Stimulated activated CD4-positive, alpha-beta T cell treated with anti-CD3 and anti-CD28 coated beads, Interleukin-1b, Interleukin-23, amount 100 ng/mL, for 4 hours (primary cell): ENCODE measurements at places on chromosomes 6 and 20.

GRCh38 chr6:46921059-46921458 lies 679 bp downstream of the ADGRF5 start:
- DNase-seq: no peak

- no peak for DNase-seq
Measured at GRCh38 chr20:5882166-5882565, 68.2 kb downstream of the TRMT6 start.

DNA sequence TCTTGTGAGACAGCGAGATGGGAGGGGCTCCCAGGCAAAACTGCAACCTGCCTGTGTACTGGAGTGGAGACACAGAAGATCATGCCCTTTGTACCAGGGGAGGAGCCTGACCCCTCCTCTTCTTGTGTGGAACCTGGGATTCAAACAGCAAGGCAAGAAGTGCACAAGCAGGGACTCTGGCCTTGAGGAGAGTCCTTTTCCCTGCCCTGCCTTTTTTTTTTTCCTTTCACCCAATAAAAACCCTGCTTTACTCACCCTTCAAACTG lies 251.8 kb upstream of the OPRM1 start:
- DNase-seq: no peak

GRCh38 chr6:79605968-79606764 lies 25.0 kb upstream of the SH3BGRL2 start:
- no peak for DNase-seq

DNA sequence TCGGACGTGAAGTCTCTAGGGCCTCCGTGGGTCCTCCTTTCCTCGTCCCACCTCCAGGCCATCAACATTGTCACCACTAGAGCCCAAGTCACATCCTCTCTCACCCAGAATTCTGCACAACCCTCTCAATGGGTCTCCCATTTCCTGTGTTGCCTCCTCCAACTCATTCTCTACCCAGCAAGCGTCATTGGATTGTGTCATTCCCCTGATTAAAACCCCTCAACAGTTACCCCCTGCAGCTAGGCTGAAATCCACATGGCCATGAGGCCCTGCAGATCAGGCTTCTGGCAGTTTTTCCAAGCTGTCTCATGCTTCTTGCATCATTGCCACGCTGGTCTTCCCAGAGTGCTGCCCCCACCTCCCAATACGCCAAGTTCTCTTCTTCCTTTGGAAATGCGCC lies 12.9 kb upstream of the FAM210B start:
- no peak for DNase-seq

GRCh38 chr20:13526551-13526950 lies 112.2 kb downstream of the TASP1 start:
- no peak for DNase-seq

DNA sequence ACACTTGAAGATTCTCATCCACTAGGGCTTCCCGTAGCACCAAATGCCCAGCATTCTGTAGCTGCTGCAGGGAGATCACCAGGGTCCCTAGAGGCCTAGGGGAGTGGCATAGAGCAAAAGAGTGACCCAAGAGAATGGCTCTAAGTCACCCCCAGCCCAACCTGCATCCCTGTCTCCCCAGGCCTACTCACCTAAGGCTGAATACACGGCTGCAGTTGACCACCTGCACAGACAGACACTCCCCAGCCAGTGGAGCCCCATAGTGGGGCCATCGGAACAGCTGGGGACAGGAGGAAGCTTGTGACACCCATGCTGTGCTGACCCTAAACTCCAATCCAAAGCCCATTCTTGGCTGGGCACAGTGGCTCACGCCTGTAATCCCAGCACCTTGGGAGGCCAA lies 9.5 kb upstream of the SPAG4 start:
- no peak for DNase-seq

GRCh38 chr6:47736083-47736700 lies 37.8 kb downstream of the ADGRF4 start:
- no peak for DNase-seq

DNA sequence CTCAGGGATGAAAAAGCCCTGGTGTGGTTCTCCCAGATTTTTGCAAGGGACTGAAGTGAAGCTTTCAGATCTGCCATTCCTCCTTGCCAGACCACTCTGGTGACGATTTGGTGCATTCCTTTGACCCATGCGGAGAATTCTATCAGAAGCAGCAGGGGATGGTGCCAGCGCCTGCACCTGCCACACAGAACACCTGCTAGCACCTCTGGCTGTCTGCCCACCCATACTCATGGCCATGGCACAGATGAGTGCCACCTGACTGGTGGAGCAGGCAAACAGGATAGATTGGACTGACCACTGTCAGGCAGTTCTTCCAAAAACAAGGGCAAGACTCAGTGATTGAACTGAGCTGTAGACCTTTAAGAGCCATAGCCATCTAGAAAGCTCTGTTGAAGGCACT lies 107.1 kb downstream of the CDYL start:
- DNase-seq: no peak

DNA sequence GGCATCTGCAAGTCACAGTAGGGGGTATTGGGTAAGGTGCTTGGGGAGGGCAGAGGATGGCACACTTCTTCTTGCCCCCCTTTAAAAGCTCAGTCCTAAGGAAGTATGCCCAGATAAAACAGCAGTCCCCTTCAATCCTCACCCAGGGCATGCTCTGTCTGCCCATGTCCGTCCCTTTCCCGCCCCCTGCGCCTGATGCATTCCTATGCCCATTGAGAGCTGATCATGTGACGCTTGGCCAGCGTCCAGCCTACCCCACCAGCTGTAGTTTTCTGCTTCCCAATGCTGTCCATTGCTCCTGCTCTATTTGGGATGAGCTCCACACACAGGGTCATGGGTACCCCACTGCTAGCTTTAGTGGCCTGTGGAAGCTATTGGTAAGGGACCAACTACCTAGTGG lies 8.3 kb downstream of the SIGLEC1 start:
- no peak for DNase-seq

DNA sequence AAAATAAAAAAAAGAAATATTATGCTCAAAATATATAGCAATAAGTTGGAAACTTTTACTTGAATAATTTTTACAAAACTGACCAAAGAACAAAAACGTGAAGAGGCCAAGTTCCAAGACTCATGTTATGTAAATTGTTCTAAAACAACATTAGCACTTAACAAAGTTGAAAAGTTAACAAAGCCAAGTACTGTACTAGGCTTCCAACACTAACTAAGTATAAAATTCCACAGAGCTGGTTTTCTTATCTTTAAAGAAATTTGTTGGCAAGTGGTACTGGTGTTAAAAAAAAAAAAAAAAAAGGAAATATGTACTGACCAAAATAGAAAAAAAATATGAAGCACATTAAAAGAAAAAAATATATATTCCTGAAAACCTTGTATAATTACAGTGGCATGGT lies 127.8 kb downstream of the SLC16A10 start:
- no peak for DNase-seq

DNA sequence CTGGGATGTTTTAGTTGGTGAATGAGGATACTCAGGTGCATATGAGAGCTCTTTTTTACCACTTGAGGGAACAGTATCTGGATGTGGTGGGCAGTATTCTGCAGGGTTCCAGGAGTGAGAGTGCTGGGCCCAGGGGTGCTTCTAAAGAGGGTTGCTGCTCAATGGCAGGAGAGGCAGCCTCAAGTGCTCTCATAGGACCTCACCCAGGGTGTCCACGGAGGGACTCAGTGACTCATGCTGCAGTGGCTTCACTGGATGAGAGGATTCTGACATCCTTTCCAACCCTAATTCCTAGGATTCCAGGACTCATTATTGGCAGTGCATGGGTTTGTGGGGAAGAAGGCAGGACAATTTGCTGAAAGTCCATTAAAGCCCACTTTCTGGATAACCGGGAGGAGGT lies 176.6 kb upstream of the FERMT1 start:
- no peak for DNase-seq

DNA sequence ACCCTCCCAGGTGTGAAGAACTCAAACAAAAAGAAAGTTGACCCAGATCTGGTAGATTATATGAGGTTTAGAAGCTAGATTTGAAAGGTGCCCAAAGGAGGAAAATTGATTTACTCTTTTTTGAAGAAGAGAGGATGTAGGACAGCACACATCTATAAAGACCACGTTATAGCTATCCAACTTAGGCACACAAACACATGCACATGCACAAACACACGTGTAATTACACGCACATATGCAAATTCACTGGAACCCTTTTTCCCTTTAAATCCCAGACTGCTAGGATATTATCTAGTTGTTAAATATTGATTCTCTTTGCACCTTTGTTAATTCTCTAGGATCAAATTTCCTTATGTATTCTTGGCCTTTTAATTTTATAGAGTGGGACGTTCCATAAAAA lies 272.8 kb upstream of the TBX18 start:
- no peak for DNase-seq

DNA sequence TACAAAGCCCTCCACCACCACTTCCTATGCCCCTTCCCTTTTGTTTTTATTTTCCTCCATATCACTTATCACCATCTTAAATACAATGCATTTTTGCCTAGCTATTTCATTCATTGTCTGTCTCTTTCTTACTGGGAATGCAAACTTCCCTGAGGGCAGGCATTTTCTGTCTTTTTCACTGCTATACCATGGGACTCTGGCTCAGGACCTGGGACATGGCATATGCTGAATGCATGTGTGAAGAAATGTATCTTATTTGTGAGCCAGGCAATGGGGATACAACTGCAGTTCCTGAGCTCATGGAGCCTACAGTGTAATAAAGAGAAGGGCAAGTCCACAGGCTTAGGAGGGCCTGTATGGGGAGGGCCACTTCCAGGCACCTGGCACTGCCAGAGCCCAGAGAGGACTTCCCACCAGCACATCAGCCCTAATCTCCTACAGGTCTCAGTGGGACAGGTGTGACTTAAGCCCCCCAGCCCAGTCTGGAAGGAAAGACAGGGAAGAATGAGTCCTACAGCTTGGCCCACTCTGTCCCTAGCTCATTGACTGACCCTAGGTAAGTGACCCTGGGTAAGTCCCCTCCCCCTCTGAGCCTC lies 43.2 kb downstream of the TFEB start:
- no peak for DNase-seq

DNA sequence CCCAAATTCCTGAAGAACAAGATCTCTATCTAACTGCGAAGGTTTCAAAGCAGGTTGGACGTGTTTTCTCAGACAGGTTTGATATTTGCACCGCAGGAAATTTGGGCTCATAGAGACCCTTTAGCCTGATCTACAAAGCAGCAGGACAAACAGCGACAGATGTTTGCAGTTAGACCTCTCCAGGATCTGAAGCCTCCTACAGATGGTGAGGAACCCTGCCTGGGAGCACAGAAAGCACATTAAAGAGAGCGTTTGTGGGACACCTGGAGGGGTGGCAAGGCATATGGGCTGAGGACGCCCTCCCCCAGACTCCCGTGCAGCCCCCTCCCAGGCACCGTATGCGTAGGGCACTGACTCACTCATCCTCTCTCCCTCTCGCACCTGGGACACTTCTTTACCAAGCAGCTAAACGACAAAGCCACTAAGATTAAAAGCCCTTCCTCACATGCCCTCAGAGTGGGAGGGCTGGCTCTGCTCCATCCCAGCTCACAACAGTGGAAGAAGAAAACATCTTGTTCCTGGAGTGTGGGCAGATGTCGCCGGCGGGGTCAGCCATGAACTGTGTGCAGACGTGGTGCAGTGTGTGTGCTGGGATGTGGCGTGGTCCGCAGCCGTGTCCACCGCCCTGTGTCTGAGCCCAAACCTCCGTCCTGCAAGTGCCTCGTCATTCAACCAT lies 249.7 kb upstream of the AFDN start:
- DNase-seq: no peak

- no peak for DNase-seq
Measured at GRCh38 chr20:61587036-61587435, 335.0 kb downstream of the CDH4 start.

DNA sequence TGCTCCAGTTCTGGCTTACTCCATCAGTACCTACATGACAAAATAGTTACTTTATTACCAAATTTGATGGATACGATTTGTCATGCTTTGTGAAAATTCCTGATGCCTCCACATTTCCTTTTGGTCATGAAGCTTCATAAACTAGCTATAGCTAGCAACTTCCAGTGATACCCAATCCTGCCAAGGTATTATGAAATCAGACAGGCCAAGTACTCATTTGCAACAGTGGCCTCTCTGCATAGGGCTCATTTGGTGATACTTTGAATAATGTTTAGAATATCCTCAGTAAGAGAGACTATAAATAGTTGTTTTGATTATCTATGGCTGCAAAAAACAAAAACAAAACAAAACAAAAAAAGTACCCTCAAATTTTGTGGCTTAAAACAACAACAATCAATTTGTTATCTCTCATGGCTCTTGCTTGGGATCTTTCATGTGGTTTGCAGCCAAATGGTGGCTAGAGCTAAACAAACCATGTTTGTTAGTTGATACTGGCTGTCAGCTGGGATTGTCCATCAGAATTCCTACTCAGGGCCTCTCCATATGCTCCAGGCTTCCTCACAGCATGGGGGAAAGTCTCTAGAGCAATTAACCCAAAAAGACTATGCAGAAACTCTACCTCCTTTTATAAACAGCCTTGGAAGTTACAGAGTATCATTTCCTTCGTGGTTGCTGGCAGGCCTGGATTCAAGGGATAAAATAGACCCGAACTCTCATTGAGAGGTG lies 10.1 kb upstream of the PRL start:
- no peak for DNase-seq

DNA sequence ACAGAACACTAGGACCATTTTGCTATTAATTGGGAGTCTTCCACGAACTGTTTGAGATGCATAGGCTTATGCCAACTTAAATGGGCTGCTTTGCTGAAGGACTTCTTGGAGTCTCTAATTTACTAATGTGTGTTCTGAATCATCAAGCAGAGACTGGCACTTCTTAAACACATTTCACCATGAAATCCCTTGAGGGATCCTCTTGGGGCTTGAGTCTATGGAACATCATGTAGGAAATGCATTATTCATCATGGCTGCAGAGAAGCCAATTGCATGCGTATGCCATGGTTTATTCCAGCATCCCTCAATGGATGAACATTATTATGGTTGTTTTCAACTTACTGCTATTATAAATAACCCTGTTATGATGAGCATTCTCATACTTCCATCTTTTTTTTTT lies 73.4 kb downstream of the FGD2 start:
- no peak for DNase-seq

GRCh38 chr6:13417431-13417830 lies 70.0 kb downstream of the GFOD1 start:
- DNase-seq: no peak

- no peak for DNase-seq
Measured at GRCh38 chr20:11020712-11021111, 346.9 kb upstream of the JAG1 start.

DNA sequence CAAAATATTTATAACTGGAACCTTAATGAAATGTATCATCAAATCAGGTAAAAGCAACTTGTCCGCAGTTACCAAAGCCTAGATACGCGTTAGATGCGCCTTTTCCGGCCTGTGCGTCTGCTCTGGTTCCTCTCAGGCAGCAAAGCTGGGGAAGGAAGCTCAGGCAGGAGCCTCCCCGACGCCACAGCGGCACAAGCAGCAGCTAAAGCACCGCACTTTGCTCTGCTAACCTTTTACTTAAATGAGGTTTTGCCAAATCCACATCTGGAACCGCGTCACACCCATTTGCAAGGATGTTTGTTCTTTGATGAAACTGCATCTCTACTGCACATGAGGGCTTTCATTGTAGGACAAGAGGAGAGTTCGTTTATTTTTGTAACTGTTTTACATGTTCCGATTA lies 36.8 kb downstream of the THBS2 start:
- DNase-seq: no peak
